ENCODE measurements at places on chromosomes 12 and 14.

- DNase-seq: no peak
Observed at GRCh38 chr12:34390846-34391700, 368.8 kb downstream of the ALG10 start.

DNA sequence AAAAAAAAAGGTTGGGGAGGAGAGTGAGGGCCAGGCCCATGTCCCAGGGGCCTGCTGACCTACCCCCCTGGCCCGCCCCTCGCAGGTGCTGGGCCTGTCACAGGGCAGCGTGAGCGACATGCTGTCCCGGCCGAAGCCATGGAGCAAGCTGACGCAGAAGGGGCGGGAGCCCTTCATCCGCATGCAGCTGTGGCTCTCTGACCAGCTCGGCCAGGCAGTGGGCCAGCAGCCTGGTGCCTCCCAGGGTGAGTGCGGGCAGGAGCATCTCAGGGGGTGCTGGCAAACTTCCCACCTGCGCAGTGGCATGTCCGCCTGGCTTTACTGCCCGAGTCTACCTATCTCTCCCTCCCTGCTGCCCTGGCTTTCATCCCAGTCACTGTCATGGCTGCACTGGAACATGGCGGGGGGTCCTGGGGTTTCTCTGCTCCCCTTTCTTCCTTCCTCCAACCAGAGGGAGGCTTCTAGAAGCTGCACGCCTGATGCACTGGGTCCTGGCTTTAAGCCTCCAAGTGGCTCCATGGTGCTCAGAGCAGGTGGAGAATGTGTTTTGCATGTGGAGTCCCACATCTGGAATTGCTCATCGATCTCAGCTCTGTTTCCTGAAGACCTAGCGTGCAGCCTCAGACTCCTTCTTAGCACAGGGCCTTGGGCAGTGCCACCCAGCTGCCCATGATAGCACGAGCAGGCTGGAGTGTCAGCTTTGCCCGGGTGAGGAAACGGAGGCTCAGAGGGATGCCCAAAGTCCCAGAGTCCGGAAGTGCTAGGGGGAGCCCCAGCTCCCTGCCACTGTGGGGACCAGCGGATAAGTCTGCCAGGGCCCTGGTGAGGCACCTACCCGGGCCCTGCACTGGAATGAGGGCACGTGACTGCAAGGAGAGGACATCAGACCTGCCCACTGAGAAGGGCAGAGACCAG lies 46.3 kb downstream of the PHETA1 start:
- no peak for DNase-seq

- DNase-seq: no peak
Observed at GRCh38 chr14:103089386-103090335, 4.9 kb upstream of the EXOC3L4 start.

- DNase-seq: no peak
Observed at GRCh38 chr14:79281244-79282152, 929.8 kb downstream of the DIO2 start.

- no peak for DNase-seq
Observed at GRCh38 chr12:125983094-125983783, 918.0 kb downstream of the AACS start.

DNA sequence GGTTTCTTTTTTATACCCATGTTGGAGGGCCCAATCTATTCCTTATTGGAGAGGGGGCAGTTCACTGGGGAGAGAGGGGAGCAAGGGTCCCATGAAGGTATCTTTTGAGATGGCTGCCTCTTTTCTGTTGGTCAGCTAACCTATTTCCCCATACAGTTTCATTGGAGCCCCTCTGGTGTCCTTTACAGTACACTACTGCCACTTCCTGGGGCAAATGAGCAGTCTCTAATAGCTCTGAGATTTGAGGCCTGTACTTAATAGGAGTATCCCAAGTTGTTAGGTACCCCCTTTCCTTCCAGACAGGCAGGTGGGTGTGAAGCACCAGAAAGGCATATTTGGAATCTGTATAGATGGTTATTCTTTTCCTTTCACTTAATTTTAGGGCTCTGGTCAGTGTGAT lies 41.3 kb upstream of the RNU6-8 start:
- no peak for DNase-seq
